ENCODE measurements at places on chromosomes 6 and 20.

- no peaks in the 10 kb centered on the region for H3K36me3 ChIP-seq
- H3K27me3 ChIP-seq = no peaks in the 10 kb centered on the region
- H3K4me1 ChIP-seq = no peaks in the 10 kb centered on the region
Measured at GRCh38 chr6:27407153-27407814, 18.7 kb downstream of the ZNF391 start.

GRCh38 chr6:85421181-85421580 is 28.7 kb upstream of the NT5E start:
- DNase-seq = no peak
- no peak overlapping the region for H3K27ac ChIP-seq

- H3K4me3 ChIP-seq = no peak overlapping the region
- DNase-seq = peak; percentile 96
- H3K4me1 ChIP-seq = peaks cover 39% of the 10 kb centered on the region
- peak overlapping the region; percentile 62 for H3K27ac ChIP-seq
- no peaks in the 10 kb centered on the region for H3K36me3 ChIP-seq
Measured at GRCh38 chr6:30877419-30878262, 6.7 kb upstream of the DDR1 start.

GRCh38 chr6:168090064-168090690 is 11.2 kb upstream of the FRMD1 start:
- no peak overlapping the region for H3K27ac ChIP-seq
- H3K27me3 ChIP-seq = no peaks in the 10 kb centered on the region
- H3K4me3 ChIP-seq = no peak overlapping the region
- H3K36me3 ChIP-seq = no peaks in the 10 kb centered on the region
- no peak for DNase-seq
- H3K4me1 ChIP-seq = peaks cover 11% of the 10 kb centered on the region

DNA sequence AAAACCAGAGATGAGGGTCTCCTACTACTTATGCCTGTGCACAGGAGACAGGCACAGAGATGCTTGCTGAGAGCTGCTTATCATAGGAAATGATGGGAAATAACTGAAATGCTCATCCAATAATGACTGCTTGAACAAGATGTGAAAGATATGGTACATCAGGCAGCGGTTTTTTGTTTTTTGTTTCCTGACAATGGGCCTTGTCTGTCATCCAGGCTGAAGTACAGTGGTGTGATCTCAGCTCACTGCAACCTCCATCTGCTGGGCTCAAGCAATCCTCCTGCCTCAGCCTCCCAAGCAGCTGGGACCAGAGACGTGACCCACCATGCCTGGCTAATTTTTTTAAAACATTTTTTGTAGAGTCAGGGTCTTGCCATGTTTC is 1.2 kb upstream of the RIPOR3 start:
- no peak overlapping the region for H3K4me3 ChIP-seq
- peaks cover 37% of the 10 kb centered on the region for H3K4me1 ChIP-seq
- peak overlapping the region; percentile 0 for H3K27ac ChIP-seq
- no peaks in the 10 kb centered on the region for H3K36me3 ChIP-seq
